ENCODE measurements at places on chromosomes 16 and 17.

- no peak for DNase-seq
These were observed 225.1 kb upstream of the CA10 start for GRCh38 chr17:52383493-52384100.

- no peak for DNase-seq
These were observed at the start of gene BTBD17 for GRCh38 chr17:74361230-74362068. BTBD17 (minus strand) TSS chr17:74361868; CDS start chr17:74361819, 49 bp downstream.

GRCh38 chr16:78405833-78406232, 306.4 kb downstream of the WWOX start:
- DNase-seq = no peak

- DNase-seq = no peak
These were observed 817.6 kb upstream of the CDH8 start for GRCh38 chr16:62853887-62854286.

GRCh38 chr17:29379084-29379991, 10.8 kb upstream of the TAOK1 start:
- DNase-seq = no peak

Measured in HS-27A (cell line).